CD4-positive, alpha-beta memory T cell (primary cell): ENCODE measurements at places on chromosomes 12 and 14. TPM values are rescaled to one million over a fixed set of nuclear protein-coding genes. Genes with fewer than 3 reads are reported as not detected.

Gene GLI1
- total RNA-seq = 0.30 TPM

Gene KRT81
- total RNA-seq = not detected

Gene WNT1
- 2.8 TPM for total RNA-seq

Gene GPR84
- total RNA-seq = not detected

Gene CPNE6
- not detected for total RNA-seq

Gene KRT78
- not detected for total RNA-seq

Gene DDX23
- 154 TPM for total RNA-seq

Gene SLC41A2
- total RNA-seq = 3.6 TPM

Gene RPL10L
- not detected for total RNA-seq

Gene YEATS4
- 19.6 TPM for total RNA-seq

DNA sequence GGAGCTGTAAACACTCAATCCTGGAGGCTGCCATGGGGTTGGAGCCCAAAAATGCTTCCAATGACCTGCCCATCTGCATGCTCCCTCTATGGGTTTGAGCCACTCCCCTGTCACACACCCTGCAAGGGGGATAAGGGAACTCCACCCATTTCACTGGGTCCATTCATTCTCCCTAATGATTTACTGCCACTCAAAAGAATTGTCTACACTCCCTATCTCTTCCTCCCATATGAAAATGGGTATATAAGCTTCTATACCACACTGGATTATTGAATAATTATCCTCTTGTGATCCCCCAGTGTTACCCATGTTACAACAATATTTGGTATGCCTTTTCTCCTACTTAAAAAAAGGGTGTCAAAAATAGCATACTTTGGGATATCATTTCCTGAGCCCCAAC lies 260.8 kb upstream of the CCDC196 start:
- DNase-seq = no peak

DNA sequence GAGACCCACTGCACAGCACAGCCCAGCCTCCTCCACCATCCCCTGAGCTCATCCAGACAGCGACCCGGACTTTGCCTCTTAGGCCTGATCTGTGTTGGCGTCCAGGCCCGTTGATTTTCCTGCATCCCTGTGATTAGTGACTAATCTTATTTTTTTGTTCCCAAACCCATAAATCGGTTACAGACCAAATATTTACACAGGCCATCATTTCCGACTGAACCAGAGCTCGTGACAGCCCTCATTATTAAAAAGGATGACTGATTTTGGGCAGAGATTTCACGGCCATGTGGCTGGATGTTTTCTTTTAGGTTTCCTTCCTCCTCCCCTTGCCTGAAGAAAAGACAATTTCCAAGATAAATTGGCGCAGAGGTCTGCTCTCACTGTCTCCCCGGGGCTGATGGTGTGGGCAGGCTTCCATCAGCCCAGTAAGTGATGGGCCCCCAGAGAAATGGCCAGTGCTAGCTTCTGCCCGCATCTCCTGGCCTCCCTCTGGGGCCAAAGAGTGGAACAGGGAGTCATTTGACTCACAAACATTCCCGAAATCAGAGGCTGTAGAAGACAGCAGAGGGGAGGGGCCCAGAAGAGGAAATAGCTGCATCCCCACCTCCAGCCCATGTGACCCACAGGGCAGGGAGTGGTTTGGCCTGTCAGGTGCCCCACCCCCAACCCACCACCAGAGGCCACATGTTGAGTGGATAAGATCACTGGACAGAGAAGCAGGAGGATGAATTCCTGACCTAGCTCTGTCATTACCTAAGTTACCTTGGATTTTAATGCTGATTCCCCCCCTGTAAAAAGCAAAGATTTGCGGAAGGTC lies 283.5 kb downstream of the KSR2 start:
- no peak for DNase-seq

DNA sequence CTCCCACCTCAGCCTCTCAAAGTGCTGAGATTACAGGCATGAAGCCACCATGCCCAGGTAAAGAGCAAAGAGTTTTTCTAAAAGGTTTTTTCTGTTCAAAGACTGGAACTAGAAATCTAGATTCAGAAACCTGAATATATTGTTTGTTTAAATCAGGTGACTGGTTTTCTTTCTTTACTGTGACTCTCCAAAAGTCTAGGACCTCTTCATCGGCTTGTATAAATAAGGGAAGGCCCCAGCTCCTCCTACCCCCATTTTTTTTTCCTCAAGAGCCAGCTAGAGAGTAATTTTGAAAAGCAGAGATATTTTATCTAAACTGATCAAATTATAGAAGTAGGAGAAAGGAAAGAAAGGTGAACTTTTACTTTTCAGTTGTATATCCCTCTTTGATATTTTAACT lies 48.0 kb downstream of the TMEM116 start:
- DNase-seq = no peak

DNA sequence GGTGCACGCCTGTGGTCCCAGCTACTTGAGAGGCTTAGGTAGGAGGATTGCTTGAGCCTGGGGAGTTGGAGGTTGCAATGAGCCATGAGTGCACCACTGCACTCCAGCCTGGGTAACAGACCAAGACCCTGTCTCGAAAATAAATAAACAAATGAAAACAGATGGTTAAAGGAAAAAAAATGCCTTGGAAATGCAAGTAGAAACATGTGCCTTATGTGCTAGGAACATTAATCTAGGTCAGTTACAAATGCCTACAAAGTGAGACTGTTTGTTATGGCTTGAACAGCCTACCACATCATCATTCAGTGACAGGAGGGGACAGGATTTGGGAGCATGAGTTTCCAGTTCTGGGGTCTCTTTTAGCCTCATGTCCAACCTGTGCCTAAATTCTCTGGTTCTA lies 52.4 kb upstream of the BCAT1 start:
- no peak for DNase-seq

GRCh38 chr14:25132732-25133422 lies 82.9 kb upstream of the STXBP6 start:
- peak; percentile 39 for DNase-seq

DNA sequence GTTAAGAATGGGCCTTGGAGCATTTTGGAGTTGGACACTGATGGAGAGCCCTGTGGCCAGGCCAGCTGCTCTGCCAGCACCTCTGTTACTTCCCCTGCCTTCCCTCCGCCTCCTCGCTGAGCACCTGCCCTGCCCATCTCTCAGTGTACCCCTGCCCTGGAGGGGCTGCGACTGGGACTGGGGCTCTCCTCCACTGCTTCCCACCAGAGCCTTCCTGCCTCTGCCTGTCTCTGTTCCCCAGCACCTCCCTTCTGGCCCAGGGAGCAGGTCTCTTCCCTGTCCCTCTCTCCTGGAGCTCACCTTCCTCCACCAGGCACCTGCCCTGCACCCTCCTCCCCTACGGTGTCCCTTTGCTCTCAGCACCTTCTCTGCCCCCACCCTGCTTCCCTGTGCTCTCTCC lies 62.1 kb downstream of the WDR20 start:
- no peak for DNase-seq

- no peak for DNase-seq
These were observed 371.2 kb upstream of the LRFN5 start for GRCh38 chr14:41235466-41235865.

GRCh38 chr14:58088961-58089360 lies 63.1 kb downstream of the ARMH4 start:
- DNase-seq = no peak

GRCh38 chr14:29738950-29739349 lies 188.7 kb downstream of the PRKD1 start:
- DNase-seq = no peak

DNA sequence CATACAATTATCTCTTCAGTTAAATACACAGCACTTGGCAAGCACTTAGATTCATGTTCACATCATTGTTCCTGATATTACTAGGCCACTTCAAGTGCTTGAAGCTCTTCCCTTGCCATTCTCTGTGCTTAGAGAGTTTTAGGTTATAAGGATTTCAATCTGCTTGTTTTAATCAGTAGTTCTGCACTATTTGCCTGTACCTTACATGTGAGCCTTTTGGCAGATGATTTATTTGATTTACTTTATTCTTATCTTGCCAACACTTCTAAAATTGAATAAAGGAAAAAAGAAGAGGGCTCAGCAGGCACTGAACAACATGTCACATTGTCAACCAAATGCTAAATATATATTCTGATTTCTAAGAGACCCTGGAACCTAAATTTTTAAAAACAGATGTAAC lies 363.8 kb upstream of the USP15 start:
- DNase-seq = no peak

DNA sequence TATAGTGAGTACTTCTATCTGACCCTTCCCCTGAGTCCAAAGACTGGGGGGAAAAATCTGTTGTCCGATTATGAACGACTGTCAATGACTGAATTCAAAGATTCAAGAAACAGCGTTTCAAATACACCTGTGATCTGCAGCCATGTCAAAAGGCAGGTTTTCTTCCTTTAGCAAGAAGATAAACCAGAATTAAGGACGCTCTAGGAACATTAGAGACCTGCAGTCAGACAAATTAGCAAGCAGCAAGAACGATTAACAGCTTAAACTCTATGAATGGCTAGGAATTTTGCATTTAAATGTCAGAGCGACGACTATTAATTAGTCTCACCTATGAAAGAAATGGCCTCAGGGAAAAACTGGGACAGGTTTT lies 2.1 kb downstream of the DUSP6 start:
- DNase-seq = no peak

DNA sequence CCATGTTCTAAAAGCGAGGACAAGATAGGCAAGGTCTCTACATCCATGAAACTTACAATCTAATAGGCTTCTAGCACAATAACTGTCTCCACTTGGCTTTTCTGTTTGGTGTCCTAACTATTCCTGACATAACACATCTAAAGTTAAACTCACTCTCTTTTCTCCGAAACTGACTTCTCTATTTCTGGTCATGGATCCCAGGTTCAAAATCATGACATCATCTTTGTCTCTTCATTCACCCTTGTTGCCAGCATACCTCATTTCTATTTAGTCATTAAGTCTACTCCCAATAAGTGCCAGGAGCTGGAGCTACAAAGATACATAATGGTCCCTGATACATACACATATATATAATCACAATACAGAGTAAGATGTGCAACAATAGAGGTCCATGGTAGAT lies 53.9 kb upstream of the CEP83 start:
- DNase-seq = no peak

GRCh38 chr12:131603106-131603938 lies 107.6 kb upstream of the SFSWAP start:
- DNase-seq = no peak

GRCh38 chr12:2013527-2014223 lies 9.4 kb upstream of the DCP1B start:
- DNase-seq = no peak

GRCh38 chr14:103206023-103206481 lies 82.8 kb downstream of the TNFAIP2 start:
- no peak for DNase-seq

DNA sequence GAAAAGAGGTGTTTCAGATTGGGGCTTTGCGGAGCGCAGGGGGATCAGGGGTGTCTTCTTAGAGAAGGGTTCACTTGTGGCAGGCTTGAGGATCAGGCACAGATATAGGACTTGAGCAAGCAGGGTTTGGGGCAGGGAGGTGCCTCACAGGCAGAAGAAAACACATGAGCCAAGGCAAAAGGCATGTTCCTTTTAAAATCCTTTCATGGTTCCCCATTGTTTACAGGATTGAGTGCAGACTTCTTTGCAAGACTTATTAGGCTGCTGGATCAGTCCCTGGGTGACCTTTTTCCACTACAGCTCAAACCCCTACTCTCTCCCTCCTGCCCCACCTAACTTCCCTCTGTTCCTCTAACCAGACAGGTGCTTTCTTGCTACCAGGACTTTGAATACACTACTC lies 19.7 kb downstream of the HSPB8 start:
- DNase-seq = no peak

DNA sequence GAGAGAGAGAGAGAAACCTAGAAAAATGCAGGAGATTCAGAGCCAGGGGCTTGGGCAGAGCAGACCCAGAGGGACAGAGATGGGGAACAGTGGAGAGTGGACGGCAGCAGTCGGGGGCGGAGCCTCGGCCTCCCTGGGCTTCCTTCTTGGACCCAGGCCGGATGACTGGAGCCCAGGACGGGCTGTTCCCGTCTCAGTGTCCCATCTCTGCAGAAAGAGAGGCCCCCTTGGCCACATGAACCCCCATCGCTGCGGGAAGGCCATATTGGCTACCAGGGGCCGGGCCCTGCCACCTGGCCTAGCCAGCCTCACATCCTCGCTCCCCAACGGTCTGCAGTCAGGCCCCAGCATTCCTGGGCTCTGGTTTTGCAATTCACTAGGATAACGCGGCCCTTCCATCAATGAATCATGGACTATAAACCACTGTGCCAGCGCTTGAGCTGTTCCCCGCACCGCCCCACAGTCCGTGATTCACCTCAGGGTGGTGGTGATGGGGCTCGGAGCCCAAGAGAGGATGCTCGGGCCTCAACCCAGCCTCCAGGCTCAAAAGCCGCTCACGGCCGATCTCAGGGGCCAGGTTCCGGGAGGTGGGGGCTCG lies 116.5 kb downstream of the RFLNA start:
- no peak for DNase-seq

- DNase-seq = no peak
These were observed 2.3 kb upstream of the NOP2 start for GRCh38 chr12:6570264-6570887.

DNA sequence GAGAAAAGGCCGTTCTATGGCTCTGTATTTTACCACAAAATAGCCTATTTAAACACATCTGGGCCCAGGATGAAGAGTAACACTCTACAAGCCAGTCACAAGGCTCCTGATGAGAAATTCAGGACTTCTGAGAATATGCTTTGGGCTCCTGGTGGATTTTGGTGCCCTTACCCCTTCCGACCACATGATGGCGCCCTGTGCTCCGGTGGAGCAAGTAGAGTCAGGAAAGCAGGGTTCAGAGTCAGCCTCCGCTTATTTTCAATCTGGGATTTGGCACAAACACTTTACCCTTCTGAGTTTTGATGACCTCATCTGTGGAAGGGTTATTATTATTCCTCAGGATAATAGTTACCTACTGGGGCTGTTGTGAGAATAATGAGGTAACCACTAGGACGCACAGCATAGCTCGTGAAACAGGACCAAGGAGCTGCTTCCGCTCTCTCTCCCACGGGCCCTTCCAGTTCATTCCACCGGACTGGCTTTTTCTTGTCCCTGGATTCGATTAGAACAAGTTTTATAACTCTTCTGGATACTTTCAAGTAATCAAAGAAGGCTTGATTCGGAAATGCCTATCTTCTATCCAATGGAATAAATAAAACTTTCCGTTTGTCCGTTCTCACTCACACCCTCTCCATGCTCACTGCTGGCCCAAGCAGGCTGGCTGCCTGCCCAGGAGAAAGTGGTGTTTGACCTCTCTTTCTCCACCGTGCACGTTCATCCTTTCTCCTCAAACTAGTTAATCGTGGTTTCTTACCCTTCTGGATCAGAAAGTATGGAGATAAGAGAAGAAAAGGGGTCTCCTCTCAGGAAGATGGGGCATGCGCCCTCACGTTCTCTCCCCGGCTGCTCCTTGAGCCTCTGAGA lies 104.6 kb downstream of the GALC start:
- no peak for DNase-seq

- no peak for DNase-seq
These were observed 65.2 kb downstream of the WIF1 start for GRCh38 chr12:65055859-65056258.

GRCh38 chr14:78469947-78470346 lies 299.8 kb downstream of the NRXN3 start:
- DNase-seq = no peak

DNA sequence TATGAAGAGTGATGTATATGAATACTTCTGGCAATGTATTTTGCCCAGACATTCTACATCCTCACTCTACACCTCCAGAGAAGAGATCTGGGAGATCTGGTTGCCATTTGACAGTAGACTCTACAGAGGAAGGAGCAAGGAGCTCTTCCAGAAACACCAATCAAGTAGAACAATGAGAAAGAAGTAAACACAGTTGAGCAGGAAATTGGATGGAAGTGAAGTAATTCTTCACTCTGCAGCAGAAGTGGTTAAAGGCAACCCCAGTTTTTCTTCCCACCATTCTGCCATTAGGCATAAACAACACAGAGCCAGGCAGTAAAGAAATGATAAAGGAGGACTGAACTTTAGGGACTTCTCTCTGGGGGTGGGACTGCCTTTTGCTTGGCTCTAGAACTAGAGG lies 48.5 kb upstream of the PRICKLE1 start:
- DNase-seq = no peak
